ENCODE measurements at places on chromosomes 11 and 22.

DNA sequence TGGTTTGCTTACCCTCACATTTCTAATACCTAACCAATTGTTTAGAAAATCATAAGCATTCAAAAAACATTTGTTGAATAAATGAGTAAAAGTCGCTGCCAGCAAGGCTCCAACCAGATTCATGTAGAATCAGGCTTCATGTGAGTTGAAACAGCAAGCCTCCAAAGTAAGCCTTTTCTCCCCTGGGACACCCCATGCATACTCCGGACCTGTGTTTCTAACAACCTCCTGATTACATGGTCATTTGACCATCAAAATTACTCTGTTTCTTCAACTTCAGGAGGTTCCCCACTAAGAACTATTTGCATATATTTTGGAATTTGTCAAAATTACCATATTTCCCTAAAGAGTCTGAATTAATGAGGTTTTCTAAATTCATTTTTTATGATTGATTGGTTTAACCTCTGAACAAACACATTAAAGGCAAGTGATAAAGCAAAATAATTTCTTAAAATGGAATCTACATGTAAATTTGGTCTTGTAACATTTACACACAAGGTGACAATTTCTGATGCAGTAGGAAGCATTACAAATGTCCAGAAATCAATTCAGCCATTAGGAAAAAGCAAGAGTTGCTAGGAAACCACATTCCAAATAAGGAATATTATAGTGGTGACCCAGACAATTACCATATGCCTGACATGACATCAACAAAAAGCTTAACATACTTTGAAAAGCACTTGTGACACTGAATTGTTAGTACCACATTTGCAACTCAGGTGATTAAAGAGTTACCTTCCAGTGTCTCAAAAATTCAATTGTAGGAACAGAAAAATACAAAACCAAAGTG is 252.6 kb downstream of the GUCY1A2 start:
- no peak for DNase-seq

DNA sequence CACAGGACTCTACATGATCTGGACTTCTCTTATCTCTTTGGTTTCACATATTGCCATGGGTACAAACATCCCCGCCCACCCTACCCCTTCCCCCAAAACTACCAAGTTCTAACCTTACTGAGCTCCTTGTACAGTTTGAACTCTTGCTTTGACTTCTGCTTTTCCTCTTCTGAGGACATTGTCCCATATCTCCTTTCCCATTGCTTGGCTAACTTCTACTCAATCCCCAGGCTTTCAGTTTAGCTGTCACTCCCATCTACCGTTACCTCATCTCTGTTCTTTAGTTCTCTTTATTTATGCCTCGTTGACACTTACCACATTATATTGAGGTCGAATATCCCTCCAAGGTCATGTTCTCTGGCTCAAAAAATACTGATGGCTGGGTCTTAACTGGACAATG is 393.5 kb upstream of the CADM1 start:
- DNase-seq, result no peak

GRCh38 chr11:11985954-11986949 is 22.2 kb downstream of the DKK3 start:
- no peak for DNase-seq

DNA sequence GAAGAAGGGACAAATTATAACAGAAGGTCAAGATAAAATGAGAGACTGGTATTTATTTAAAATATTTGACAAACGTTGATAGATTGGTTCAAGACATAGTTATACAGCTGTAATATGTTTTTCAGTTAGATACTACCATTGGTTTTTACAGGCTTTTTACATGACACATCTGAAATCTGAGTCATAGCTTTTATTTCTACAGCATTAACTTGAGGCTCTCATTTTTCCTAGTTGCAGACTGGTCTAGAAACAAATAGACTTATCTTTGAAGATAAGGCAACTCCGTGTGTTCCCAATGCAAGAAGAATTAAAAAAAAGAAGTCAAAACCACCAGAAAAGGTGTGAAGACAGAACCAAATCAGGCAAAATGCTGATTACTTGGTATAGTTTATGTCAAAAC is 31.3 kb downstream of the CEP57 start:
- no peak for DNase-seq

GRCh38 chr11:3745161-3745560 is 52.2 kb downstream of the NUP98 start:
- no peak for DNase-seq

DNA sequence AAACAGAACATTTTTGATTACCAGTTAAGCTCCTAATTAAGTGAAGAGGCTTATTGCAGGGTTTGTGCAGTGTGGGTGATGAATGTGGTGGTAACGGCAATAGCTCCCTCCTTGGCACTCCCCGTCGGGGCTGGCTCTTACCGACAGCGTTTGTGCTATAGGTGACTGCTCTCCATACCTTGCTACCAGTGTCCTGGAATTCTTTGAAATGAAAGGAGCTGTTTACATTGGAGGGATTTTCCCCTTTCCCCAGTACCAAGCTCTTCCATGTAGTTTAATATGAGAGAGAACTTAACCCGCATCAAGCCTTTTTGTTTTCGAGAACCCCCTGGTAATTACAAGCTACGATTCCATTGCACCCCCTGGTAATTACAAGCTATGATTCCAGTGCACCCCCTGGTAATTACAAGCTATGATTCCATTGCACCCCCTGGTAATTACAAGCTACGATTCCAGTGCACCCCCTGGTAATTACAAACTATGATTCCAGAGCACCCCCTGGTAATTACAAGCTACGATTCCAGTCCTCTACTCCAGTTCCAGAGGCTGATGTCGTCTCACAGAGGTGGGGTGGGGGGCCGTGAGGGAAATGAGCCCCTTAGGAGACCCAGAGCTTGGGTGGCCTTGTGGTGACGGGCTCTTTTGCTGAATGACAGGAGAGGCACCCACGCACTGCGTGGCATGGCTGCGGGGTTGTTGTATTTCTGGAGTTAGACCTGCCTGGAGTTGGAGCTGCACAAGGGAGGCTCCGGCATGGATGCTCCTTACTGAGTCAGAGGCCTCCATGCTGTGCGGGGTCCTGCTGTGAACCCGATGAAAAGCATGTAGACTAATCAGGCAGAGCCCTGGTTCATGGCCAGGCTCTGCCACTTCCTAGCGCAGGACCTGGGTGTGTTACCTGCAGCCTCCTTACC is 205.3 kb downstream of the TBC1D22A start:
- DNase-seq, result no peak
